Neural progenitor cell (in vitro differentiated cells): ENCODE measurements at places on chromosomes 11 and 22.

- H3K4me3 ChIP-seq, result no peak overlapping the region
- H3K27ac ChIP-seq, result no peak overlapping the region
- no peaks in the 10 kb centered on the region for H3K27me3 ChIP-seq
- no peak for DNase-seq
- no peaks in the 10 kb centered on the region for H3K36me3 ChIP-seq
Measured at GRCh38 chr11:133715602-133716001, 129.7 kb downstream of the SPATA19 start.

DNA sequence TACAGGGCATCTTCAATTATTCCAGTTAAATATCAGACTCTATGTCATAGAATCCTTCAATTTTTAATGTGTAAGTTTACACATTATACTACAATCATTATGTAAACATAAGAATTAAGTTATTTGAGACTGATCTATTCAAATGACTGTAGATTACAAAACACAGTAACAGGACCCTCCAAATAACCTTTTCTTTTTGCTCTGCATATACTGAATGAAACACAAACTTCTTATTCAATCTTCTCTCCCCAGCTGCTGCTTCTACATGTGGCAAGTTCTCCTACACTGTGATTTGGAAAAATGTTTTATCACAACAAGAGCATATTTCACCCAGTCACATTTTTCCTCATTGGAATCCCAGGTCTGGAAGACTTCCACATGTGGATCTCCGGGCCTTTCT, at the start of gene OR52J3:
TSS of gene OR52J3 (plus strand) at position 301 of the 400 bp plus-strand sequence. CDS start at position 301, 0 bp downstream.
- no peaks in the 10 kb centered on the region for H3K36me3 ChIP-seq
- no peaks in the 10 kb centered on the region for H3K4me1 ChIP-seq
- H3K27ac ChIP-seq, result no peak within 1 kb of the TSS

GRCh38 chr11:131600628-131601027, 230.2 kb downstream of the NTM start:
- H3K4me1 ChIP-seq, result peaks cover 19% of the 10 kb centered on the region
- H3K36me3 ChIP-seq, result no peaks in the 10 kb centered on the region
- no peak overlapping the region for H3K4me3 ChIP-seq

GRCh38 chr22:45908961-45909360, 68.0 kb downstream of the WNT7B start:
- no peak overlapping the region for H3K4me3 ChIP-seq
- no peak overlapping the region for H3K27ac ChIP-seq
- peaks cover 11% of the 10 kb centered on the region for H3K27me3 ChIP-seq
- H3K36me3 ChIP-seq, result no peaks in the 10 kb centered on the region

DNA sequence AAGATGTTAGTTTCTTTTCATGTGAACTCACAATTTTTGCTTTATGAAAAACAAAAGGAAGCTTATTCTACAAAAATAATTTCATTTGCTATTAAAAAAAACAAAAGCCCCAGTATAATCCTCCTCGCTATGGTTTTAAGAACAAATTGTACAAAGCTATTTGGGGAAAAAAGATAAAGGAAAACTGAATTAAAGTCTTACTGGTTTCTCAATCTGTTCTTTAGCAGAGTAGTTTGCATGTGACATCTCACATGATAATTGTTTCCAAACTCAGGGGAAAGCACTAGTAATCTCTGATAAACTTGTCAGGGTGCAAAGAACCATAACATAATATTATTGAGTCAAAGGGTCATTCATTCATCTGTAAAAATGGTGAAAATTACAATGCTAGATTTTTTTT, 2.9 kb upstream of the DDI1 start:
- H3K27me3 ChIP-seq, result no peaks in the 10 kb centered on the region
- DNase-seq, result no peak
- H3K27ac ChIP-seq, result no peak overlapping the region
- no peaks in the 10 kb centered on the region for H3K4me1 ChIP-seq
- no peaks in the 10 kb centered on the region for H3K36me3 ChIP-seq

- no peak overlapping the region for H3K4me3 ChIP-seq
- H3K4me1 ChIP-seq, result no peaks in the 10 kb centered on the region
- H3K36me3 ChIP-seq, result no peaks in the 10 kb centered on the region
- H3K27me3 ChIP-seq, result no peaks in the 10 kb centered on the region
- DNase-seq, result no peak
Measured at GRCh38 chr22:38067761-38068360, 10.7 kb downstream of the PICK1 start.

GRCh38 chr22:30502153-30502552, 3.3 kb downstream of the SEC14L4 start:
- H3K27ac ChIP-seq, result no peak overlapping the region
- H3K4me3 ChIP-seq, result no peak overlapping the region
- H3K36me3 ChIP-seq, result no peaks in the 10 kb centered on the region
- H3K27me3 ChIP-seq, result no peaks in the 10 kb centered on the region
- DNase-seq, result no peak
- no peaks in the 10 kb centered on the region for H3K4me1 ChIP-seq

GRCh38 chr11:133971881-133972280, 15.1 kb upstream of the IGSF9B start:
- H3K27ac ChIP-seq, result no peak overlapping the region
- H3K4me1 ChIP-seq, result no peaks in the 10 kb centered on the region
- peaks cover 41% of the 10 kb centered on the region for H3K27me3 ChIP-seq
- no peak for DNase-seq
- no peak overlapping the region for H3K4me3 ChIP-seq
- H3K36me3 ChIP-seq, result no peaks in the 10 kb centered on the region

DNA sequence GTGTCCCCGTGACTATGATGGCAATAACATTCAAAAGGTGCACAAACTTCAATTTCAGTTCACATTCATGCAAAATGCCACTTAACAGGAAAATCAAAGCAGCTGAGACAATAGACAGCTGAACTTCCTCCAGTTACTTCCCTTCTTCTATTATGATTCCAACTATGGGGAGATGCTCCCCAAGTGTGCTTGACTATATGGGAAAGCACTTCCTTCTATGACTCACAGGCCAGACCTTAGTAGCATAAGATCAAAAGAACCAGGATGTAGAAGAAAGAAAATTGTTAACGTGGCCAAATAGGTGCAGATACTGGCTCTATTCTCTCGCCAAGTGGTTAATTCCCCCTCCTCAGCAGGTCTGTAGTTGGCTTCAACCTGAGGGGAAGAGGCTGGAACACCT, 7.8 kb upstream of the FAT3 start:
- no peaks in the 10 kb centered on the region for H3K27me3 ChIP-seq
- H3K27ac ChIP-seq, result no peak overlapping the region
- no peaks in the 10 kb centered on the region for H3K36me3 ChIP-seq
- peaks cover 41% of the 10 kb centered on the region for H3K4me1 ChIP-seq
- DNase-seq, result no peak
- H3K4me3 ChIP-seq, result no peak overlapping the region

GRCh38 chr11:66314561-66315497, 2.0 kb downstream of the CD248 start:
- H3K27ac ChIP-seq, result no peak overlapping the region
- peaks cover 24% of the 10 kb centered on the region for H3K27me3 ChIP-seq
- H3K36me3 ChIP-seq, result no peaks in the 10 kb centered on the region
- H3K4me1 ChIP-seq, result peaks cover 28% of the 10 kb centered on the region

DNA sequence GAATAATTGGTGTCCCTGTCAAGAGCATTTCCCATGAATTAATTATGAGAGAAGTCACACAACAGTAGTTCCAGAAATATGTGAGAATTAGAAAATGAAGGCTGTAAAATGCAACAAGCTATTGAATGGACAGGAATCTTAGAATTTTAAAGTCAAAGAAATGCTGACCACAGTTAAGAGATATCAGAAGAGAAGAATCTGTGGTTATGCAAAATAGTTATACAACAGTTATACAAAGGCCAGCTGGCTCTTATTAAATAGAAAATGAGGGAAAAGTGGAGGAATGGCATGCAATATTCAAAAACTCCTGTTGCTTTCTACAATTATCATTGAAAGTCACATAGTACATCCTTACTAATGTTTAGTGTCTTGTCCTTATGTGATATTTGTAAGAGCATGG, 27.4 kb downstream of the CASP12 start:
- H3K36me3 ChIP-seq, result no peaks in the 10 kb centered on the region
- H3K27me3 ChIP-seq, result no peaks in the 10 kb centered on the region
- DNase-seq, result no peak
- no peaks in the 10 kb centered on the region for H3K4me1 ChIP-seq
- H3K27ac ChIP-seq, result no peak overlapping the region
- no peak overlapping the region for H3K4me3 ChIP-seq

DNA sequence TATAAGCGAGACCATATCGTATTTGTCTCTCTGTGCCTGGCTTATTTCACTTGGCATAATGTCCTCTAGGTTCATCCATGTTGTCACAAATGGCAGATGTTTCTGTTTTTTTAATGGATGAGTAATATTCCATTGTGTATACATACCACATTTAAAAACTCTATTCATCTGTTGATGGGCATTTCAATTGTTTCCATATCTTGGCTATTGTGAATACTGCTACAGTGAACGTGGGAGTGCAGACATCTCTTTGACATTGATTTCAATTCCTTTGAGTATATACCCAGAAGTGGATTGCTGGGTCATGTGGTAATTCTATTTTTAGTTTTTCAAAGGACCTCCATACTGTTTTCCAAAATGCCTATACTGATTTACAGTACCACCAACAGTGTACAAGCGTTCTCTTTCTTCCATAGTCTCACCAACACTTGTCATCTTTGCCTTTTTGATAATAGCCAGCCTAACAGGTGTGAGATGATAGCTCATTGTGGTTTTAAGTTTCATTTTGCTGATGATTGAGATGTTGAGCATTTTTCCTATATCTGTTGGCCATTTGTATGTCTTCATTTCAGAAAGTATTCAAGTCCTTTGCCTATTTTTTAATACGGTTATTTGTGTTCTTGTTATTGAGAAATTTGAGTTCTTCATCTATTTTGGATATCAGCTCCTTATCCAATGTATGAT, 194.7 kb upstream of the E2F8 start:
- H3K36me3 ChIP-seq, result no peaks in the 10 kb centered on the region
- H3K4me3 ChIP-seq, result no peak overlapping the region
- DNase-seq, result no peak
- H3K4me1 ChIP-seq, result peaks cover 37% of the 10 kb centered on the region
- no peaks in the 10 kb centered on the region for H3K27me3 ChIP-seq

- H3K4me3 ChIP-seq, result no peak overlapping the region
- H3K27me3 ChIP-seq, result no peaks in the 10 kb centered on the region
- no peak for DNase-seq
- H3K27ac ChIP-seq, result no peak overlapping the region
- no peaks in the 10 kb centered on the region for H3K36me3 ChIP-seq
Measured at GRCh38 chr11:22807855-22808570, 21.6 kb downstream of the SVIP start.

DNA sequence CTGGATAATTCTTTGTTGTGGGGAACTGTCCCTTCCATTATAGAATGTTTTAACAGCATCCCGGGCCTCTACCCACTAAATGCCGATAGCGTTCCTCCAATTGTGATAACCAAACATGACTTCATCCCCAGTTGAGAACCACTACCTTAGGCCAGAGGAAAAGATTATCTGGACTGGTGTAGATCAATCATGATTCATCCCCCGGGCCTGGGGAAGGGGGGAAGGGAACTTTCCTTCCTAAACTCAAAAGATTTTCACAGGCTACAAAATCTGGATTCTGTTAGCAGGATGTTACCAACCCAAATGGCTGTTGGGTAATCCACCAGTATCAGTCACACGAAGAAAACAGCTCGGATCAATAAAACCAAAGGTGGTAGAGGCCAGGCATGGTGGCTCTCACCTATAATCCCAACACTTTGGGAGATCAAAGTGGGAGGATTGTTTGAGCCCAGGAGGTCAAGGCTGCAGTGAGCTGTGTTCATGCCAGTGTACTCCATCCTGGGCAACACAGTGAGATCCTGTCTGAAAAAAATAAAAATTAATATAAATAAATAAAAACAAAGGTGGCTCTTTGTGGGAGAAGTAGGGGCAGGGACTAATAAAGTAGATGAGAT, 10.1 kb downstream of the CTR9 start:
- peaks cover 7% of the 10 kb centered on the region for H3K36me3 ChIP-seq
- DNase-seq, result no peak
- H3K4me3 ChIP-seq, result no peak overlapping the region
- no peaks in the 10 kb centered on the region for H3K4me1 ChIP-seq

DNA sequence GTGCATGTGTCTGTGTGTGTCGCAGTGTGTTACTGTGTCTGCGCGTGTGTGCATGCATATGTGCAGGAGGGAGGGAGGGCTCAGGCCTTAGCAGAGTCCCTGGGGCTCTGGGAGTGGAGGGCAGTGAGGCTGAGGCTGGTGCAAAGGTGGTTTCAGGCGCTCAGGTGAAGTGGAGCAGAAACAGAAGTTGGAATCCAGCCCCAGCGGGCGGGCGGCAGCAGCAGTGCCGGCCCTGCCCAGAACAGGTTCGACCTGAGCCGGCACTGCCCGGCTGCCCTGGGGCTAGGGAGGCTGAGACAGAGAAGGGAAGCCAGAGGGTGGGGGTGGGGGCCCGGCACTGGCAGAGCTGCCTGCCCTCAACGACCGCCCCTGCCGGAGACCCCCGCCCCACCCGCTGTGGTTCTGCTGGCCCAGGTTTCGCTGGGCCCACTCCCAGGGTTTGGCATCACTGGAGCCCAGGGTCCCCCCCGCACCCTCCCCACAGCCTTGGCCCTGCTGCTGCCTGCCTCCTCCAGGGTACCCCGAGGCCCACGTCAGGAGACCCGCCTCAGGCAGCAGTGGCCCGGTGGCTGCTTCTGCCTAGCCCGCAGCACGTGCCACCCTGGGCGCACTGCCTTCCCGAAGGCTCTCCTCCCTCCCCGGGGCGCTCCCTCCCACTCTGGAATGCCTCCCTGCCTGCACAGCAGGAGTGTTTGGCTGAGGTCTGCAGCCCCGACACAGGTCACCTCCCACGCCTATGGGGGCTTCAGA, 13.3 kb downstream of the ASCL2 start:
- H3K27ac ChIP-seq, result no peak overlapping the region
- no peak for DNase-seq

DNA sequence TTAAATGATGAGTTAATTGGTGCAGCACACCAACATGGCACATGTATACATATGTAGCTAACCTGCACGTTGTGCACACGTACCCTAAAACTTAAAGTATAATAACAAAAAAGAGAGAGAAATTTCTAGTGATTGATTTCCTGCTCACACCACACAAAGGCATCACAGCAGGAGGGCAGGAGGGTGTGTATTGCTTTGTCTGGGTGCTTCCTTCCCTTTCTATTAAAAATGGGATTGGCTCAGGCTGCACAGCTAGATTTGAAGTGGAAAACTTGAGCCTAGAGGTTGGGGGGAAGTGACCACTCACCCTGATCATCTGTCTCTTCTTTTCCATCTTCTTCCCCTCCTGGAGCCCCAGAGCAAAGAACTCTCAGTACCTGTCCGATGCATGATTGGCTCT, 944 bp upstream of the SCGB1D2 start:
- H3K4me3 ChIP-seq, result no peak overlapping the region
- H3K36me3 ChIP-seq, result no peaks in the 10 kb centered on the region
- no peak overlapping the region for H3K27ac ChIP-seq

DNA sequence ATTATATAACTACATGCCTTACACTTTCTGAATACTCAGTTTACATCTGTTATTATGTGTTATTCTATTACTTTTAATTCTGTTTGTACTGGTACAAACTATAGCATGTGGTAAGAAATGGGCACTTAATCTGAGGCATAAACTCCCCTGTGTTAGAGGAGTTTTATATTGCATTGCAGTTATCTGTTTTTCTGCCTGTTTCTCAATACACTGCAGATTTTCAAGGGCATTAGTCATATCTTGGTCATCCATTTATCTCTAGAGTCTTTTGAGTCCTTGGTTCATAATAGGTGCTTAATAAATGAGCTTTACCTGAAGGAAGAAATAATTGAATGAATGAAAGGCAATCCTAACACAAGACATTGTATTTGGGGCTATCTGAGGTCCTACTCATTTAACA, 182.9 kb upstream of the CTSC start:
- H3K27ac ChIP-seq, result no peak overlapping the region
- H3K36me3 ChIP-seq, result no peaks in the 10 kb centered on the region
- no peaks in the 10 kb centered on the region for H3K27me3 ChIP-seq
